NCI-H1930 (cell line): ENCODE measurements at places on chromosomes 7 and 10.

DNA sequence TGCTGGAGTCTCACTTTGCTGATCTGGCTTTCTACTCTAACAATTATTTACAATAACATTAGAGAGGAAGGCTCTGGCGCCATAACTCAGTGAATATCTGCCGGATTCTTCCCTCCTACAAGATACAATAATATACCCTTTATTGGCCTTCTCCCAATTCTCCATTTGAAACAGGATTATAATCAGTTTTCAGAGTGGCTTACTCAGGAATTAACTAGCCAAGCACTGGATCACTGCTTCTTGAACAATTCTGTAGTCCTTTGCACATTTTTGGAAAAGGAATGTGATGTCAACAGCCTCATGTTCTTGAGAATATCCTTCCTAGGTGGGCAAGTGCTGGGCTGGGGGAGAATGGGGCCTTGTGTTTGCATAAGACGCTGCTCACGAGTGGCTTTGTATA, 125.9 kb downstream of the HIPK2 start:
- DNase-seq, result no peak

GRCh38 chr10:97321804-97322190, 2.7 kb downstream of the FRAT1 start:
- DNase-seq, result no peak

DNA sequence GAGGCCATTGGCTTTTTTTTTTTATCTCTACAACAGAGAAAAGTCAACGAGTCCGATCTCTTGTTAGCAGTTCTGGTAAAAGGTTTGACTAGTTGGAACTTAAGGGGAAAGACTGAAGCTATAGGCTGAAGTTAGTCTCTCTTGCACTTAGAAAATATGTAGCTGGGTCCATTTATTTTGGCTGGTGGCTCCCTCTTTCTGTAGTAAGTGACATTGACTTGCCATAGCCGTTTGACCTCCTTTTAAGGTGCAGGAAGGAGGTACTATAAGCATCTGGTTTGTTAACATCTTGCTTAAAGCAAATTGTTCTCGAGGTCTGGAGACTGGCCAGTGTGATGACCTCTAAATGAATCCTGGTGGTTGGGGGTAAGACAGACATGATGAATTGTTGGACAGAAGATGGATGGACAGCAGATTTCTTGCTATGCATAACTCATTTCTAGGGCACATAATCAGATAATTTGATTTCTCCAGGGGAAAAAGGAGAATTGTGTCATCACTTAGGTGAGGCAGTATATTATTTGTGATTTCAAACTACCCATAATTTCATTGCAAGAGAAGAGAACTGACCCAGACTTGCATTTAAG, 356.3 kb upstream of the GALNT17 start:
- DNase-seq, result no peak

- DNase-seq, result no peak
Observed at GRCh38 chr10:133115976-133116375, 28.3 kb downstream of the ADGRA1 start.

DNA sequence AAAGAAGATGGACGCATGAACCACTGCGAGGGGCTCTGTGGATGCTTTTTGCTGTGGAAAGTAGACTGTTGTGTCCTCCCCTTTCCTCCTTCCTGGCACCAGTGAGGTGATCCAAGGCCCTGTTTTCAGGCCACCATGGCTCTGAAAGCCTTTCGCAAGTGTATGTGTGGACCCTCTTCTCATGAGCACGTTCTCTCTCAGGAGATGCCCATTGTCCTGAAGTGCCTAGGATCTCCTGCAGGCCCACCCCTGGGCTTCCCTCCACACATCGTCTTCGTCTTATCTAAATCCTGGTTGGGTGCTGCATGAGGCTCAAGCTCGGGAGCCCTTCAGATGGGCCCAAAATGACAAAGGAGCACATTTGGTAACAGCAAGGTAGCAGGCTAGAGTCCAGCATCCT, 188.2 kb downstream of the PTPN20 start:
- no peak for DNase-seq

- no peak for DNase-seq
Observed at GRCh38 chr10:16648366-16648765, 126.7 kb upstream of the C1QL3 start.

GRCh38 chr7:5396999-5397663, 26.5 kb downstream of the TNRC18 start:
- no peak for DNase-seq

GRCh38 chr10:97210543-97210960, 24.8 kb upstream of the SLIT1 start:
- peak; percentile 13 for DNase-seq

- DNase-seq, result no peak
Observed at GRCh38 chr10:87685832-87686574, 26.3 kb downstream of the PAPSS2 start.
